ENCODE measurements at places on chromosomes 2 and 18. TPM values are rescaled to one million over a fixed set of nuclear protein-coding genes. Genes with fewer than 3 reads are reported as not detected.

The ALPP gene
- total RNA-seq = 4.9 TPM

The PJVK gene
- total RNA-seq = 2.1 TPM

The TAF1B gene
- 25.3 TPM for total RNA-seq

The OR6B2 gene
- not detected for total RNA-seq

The AOX1 gene
- 0.79 TPM for total RNA-seq

The C2orf66 gene
- total RNA-seq = not detected

The DSG4 gene
- not detected for total RNA-seq

The CDK15 gene
- not detected for total RNA-seq

The DCDC2C gene
- total RNA-seq = not detected

The STARD6 gene
- not detected for total RNA-seq

The CAMKMT gene
- total RNA-seq = 25.2 TPM

The UPP2 gene
- not detected for total RNA-seq

The CCDC102B gene
- total RNA-seq = 1.1 TPM

The CYP27C1 gene
- 0.11 TPM for total RNA-seq

The XIRP2 gene
- not detected for total RNA-seq

The LONRF2 gene
- total RNA-seq = not detected

Data from Caco-2 (cell line).